CD4-positive, CD25-positive, alpha-beta regulatory T cell (primary cell): ENCODE measurements at places on chromosomes 4 and X. TPM values are rescaled to one million over a fixed set of nuclear protein-coding genes. Genes with fewer than 3 reads are reported as not detected.
A peak's percentile ranks its signal among the peaks of the same experiment; 100 is the strongest.

DNA sequence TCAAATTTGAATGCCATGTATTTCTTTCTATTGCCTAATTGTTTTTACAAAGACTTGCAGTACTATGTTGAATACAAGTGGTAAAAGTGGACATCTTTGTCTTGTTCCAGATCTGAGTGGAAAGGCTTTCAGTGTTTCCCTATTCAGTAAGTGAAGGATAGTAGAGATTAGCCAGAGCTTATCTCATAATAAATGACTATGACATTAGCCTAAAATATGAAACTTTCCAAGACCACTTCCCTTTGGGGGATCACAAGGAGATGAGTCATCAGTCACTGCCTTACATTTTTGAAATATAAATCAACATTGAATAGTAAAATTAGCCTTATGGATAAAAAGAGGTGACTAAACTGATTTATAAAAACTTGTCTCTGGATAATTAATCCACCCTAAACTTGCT is 554.1 kb upstream of the MAGEB2 start:
- DNase-seq = no peak

GRCh38 chr4:101299899-101300540 is 47.3 kb downstream of the PPP3CA start:
- DNase-seq = no peak

GRCh38 chr4:3066836-3067400 is 7.4 kb downstream of the HTT-AS start:
- DNase-seq = no peak

DNA sequence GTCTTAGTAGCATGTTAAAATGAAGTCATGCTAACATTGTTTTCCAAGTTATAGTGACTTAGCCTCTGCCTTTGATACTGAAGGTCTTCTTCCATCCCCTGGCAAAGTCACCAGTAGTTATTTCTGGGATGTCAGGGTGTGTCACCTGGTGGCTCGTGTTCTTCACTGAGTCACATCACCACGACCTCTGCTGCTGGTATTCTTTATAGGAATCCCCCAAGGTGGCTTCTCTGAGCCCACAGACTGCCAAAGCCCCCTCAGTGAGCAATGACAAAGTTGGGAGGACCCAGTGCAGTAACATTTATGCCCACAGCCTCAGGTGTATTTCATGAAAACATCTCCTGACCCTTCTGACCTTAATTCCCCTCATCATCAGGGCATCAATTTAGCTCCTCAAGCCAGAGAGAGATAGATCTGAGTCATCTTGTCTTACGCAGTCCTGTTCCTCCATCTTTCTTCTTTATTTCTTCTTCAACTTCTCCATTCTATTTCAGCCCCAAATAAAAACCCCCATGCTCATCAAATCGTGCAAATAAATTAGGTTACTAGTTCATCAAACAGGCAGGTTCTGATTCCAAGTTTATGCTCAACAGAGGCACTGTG is 29.3 kb upstream of the GPRIN3 start:
- no peak for DNase-seq

DNA sequence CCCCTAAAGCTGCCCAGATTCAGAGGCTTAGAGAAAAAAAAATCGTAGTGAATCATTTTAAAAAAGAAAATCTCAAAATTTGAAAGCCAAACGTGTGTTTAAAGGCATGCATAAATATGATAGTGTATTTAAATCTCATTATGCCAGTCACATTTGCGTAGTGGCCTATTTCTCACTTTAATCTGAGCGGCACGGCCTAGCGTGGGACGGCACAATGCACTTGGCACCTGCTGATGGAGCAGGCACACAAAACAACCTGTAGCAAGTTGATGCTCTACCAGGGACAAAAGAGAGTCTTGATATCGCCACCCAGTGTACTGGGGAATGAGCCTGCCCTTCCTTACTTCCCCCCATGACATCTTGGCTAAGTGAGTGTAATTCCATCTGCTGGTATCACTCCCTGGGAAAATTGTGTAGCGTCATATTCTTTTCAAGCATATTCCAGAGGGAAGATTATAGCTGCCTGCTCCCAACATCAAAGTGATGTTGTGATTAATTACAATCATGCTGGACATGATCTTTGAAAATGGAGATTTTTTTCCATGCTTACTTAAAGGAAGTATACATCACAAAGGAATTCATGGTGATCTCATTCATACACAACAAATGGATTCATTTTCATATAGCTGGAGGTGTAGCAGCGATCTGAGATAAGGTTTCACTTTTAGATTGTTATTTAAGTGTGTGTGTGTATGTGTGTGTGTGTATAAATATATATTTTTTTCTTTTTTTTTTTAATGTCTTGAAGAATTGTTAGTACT is 138.8 kb downstream of the DCTD start:
- no peak for DNase-seq

DNA sequence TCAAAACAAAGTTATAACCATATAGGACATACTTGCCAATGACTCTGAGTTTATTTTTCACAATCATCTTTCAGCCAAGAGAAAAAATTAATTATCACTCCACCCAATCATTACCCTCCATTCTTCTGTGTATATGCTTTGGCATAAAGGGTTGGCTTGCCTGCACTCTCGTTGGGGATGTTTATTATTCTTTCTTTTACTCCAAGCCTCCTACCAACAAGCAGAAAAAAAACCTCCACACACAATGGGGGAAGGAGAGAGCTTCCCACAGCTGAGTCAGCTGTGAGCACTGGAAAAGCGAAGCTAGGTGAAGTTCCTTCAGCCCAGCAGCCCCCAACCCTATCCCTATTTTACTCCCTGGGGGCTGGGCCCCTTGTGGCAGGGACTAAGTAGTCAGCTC is 1.5 kb downstream of the OPHN1 start:
- no peak for DNase-seq

DNA sequence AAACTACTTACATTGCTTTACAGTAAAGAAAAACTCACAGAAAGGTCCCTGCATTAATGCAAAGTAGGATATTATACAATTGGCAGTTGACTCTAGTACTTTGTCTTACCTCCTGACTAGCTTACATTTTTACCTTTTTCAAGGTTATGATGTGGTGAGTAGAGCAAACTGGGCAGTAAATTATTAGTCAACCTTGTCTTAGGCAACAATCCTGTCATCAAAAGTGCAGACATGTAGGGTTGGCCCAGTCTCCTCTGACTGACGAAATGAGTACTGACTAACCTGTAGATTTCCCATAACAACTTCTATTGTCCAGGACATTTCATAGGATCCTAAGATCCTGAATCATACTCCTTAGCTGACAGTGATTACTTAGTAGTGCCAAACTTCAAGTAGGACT is 142.0 kb upstream of the NUDT6 start:
- no peak for DNase-seq

GRCh38 chrX:76971393-76972376 is 475.5 kb upstream of the FGF16 start:
- no peak for DNase-seq

DNA sequence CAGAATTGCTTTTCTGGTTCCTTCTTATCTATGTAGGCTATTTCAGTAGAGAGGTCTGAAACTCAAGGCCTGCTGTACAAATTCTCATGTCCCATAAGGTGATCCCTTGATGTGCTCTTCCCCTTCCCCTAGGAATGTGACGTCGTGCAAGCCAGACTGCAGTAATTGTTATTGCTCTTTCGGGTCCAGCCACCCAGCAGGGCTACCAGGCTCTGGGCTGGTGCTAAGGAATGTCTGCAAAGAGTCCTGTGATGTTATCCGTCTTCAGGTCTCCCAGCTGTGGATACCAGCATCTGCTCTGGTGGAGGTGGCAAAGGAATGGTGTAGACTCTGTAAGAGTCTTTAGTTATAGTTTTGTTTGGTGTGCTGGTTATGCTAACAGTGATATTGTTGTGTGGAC is 378.7 kb downstream of the C4orf33 start:
- DNase-seq = no peak

- no peak for DNase-seq
These were observed 1.4 kb downstream of the EDNRA start for GRCh38 chr4:147482281-147482680.

DNA sequence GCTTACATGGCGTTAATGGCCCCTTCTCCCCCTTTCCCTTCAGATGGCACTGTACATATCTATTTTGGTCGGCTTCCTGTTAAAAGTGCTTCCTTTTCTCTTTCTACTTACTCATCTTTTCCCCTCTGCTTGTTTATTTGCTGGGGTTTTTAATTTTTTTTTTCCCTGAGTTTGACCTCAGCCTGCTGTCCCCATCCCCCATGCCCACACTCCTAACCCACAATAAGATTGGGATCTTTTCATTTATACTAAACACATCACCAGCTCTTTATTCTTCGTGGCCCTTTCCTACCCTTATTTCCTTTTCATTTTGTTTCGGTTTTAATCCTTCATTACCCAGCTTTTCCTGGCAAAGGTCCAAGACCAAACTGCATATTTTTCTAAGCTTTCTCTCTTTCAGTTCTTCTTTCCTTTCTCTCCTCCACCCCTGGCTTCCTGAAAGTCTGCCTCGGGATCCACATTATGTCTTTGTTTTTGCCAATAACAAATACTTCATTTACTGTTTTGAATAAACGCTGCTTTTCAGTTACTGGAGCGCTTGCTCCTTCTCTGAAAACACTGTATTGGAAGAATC is 152.0 kb upstream of the USP9X start:
- peak; percentile 9 for DNase-seq

DNA sequence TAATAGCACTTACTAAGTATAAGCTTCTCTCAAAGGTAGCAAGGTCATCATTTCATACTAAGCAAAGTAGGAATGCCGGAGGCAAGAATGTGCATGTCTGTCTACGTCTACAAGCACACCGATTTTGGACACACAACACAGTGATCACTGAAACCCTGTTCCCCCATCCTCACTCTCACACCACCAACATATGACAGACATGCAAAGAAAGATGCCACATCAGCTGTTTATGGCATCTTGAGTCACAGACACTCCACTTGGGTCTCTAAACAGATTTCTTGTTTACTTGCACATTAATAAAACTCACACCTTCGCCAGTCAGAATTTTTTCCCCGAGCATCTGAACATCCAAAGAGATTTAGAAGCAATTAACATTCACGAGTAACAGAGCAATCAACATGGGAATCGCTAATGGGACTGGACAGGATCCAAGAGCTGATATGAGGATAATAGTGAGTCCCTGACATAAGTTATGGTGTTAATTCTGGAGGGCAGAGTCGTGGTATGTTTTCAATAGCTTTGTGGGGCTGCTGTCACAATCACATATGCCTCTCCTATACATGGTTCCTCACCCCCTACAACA is 324.1 kb downstream of the DHX15 start:
- no peak for DNase-seq

- DNase-seq = no peak
These were observed 12.3 kb downstream of the AASDH start for GRCh38 chr4:56374956-56375355.

DNA sequence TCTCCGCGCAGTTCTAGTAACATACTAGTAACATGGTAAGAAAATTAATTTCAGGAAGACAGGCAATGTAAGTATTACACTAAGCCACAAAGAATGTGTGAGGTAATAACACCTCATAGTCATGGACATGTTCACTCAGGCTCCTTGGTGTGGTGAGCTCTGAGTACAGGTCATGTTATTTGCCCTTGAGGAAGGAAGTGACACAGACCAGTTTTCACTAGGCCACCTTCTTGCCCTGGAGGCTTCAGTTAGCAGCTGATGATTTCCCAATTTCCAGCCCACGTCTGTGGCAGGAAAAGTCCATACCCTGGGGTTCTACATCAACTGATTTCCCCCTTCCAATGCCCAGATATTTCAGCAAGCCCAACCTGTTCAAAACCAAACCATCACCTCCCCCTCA is 6.7 kb downstream of the APOO start:
- no peak for DNase-seq

DNA sequence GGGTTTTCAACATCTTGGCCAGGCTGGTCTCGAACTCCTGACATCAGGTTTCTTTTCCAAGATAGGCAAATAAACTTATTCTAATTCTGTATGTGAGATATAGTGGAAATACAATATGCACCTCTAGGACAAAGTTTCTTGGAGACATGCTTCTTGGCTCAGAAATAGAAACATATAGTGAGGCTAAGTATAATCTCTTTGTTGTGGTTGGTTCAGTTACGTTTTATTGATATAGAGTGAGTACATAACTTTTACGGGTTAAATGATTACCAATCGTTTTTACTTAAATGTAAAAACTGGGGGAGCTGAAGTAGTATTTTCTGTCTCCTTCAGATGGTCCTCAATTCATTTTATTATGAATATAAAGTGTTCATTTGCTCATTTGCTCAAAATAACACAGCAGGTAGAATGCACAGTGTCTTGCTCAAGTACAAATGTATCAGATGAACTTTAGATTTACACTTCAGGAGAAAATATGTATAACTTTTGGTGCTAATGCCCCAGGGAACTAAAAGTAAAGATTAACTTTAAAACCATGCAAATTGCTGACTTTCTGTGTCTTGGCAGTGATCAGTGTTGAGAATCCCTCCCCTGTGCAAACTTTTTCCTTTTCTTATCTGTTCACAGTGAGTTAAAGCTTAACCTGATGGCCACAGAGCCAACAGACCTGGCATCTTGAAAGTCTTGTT is 77.6 kb downstream of the AFF1 start:
- peak; percentile 43 for DNase-seq

GRCh38 chr4:38921151-38921550 is 53.5 kb downstream of the FAM114A1 start:
- no peak for DNase-seq

DNA sequence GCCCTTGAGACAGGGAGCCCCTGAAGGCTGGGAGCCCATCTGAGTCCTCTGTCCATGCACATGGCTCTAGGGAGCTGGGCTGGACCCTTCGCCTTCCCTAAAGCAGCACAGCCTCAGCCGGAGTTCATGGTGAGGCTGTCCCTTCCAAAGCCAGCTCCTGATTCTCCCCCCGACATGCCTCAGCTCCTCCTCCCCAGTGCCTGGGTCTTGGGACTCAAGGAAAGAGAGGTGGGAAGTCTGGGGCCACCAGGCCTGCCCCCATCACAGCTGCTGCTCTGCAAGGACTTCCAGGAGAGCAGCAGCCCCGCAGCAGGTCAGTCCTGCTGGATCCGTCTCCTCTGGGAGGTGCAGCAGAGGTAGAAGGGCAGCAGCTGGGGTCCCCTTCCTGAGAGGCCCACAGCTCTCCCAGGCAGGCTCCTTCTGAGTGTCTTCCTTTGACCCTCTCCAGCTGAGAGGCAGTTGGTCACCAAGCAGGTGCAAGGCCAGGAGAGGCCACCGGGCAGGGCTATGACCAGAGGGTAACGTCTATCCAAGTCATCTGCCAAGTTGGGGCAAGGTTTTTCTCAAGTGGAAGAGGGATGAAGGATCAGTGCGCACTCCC is 90.5 kb downstream of the ADRA2C start:
- no peak for DNase-seq

Gene LDB2
- not detected for total RNA-seq

Gene GPAT3
- total RNA-seq = 2.4 TPM

Gene ADGRG4
- total RNA-seq = not detected

Gene UGT2B7
- not detected for total RNA-seq

Gene SUPT20HL2
- not detected for total RNA-seq

Gene IL9R
- 4.5 TPM for total RNA-seq

Gene TSPAN7
- not detected for total RNA-seq

Gene ENPEP
- 0.25 TPM for total RNA-seq
